Naive thymus-derived CD8-positive, alpha-beta T cell (primary cell): ENCODE measurements at places on chromosomes 1 and 21.

DNA sequence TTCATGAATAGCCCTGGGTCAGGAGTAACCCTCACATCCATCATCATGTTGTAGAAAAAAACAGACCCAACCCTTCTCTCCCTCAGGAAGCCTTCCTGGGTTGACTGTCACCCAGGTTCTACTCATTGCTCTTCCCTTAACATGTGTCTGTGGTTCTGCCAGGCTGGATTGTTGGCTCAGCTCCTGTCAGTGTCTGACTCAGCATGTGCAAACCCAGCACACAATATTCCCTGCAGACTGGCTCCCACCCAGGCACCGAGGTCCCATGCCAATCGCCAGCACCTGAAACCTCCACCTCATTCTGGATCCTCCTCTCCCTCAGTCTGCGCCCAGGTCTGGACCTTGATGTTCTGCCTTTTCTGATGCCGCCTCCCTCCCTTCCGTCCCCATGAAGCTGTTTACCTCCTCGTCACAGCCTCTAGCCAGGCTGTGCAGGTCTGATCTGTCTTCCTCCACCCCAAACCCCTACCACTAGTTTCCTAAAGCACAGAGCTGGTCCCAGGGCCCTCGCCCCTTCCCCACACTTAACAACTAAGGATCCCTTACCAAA lies 4.3 kb upstream of the S100A8 start:
- H3K27ac ChIP-seq: no peak overlapping the region
- no peak for DNase-seq
- H3K4me3 ChIP-seq: no peak overlapping the region
- H3K27me3 ChIP-seq: peaks cover 69% of the 10 kb centered on the region
- H3K4me1 ChIP-seq: no peaks in the 10 kb centered on the region

GRCh38 chr1:108601708-108602410 lies 42.0 kb downstream of the EEIG2 start:
- no peak for DNase-seq
- no peak overlapping the region for H3K4me3 ChIP-seq
- peaks cover 25% of the 10 kb centered on the region for H3K36me3 ChIP-seq
- no peak overlapping the region for H3K27ac ChIP-seq
- H3K4me1 ChIP-seq: no peaks in the 10 kb centered on the region

DNA sequence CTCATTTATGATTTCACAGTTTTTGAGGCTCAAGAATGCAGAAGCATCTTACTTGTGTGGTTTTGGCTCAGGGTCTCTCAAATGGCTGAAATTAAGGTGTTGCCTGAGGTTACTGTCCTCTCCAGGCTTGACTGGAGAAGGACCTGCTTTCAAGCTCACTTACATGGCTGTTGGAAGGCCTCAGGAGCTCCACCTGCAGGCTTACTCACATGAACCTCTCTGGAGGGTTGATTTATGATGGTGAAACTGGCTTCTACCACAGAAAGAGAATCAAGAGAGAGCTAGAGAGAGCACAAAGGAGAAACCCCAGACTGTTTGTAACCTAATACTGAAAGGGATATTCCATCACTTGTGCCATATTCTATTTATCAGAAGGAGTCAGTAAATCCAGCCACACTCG lies 6.2 kb upstream of the KCNK2 start:
- H3K36me3 ChIP-seq: no peaks in the 10 kb centered on the region
- H3K4me1 ChIP-seq: no peaks in the 10 kb centered on the region
- no peak overlapping the region for H3K4me3 ChIP-seq
- no peak for DNase-seq
- no peak overlapping the region for H3K27ac ChIP-seq

DNA sequence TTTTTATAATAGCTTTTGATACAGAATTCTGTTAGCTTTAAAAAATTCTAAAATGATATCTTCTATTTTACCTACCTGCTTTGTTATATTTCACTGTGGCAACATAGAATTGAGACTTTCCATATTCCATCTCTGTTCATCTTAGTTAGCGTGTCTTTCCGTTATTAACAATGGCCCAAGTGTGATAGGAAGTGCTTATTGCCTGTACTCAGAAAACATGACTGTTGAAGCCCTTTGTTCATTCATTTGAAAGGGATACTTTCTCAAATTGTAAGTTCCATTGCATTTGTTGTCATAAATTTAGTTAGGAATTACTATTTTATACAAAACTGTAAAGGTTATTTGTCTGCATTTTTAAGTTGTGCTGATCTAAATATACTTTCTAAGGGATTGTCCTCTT lies 73.1 kb downstream of the LAMC1 start:
- H3K27me3 ChIP-seq: peaks cover 1% of the 10 kb centered on the region
- H3K4me1 ChIP-seq: no peaks in the 10 kb centered on the region
- DNase-seq: no peak
- no peak overlapping the region for H3K27ac ChIP-seq
- no peak overlapping the region for H3K4me3 ChIP-seq
- no peaks in the 10 kb centered on the region for H3K36me3 ChIP-seq

DNA sequence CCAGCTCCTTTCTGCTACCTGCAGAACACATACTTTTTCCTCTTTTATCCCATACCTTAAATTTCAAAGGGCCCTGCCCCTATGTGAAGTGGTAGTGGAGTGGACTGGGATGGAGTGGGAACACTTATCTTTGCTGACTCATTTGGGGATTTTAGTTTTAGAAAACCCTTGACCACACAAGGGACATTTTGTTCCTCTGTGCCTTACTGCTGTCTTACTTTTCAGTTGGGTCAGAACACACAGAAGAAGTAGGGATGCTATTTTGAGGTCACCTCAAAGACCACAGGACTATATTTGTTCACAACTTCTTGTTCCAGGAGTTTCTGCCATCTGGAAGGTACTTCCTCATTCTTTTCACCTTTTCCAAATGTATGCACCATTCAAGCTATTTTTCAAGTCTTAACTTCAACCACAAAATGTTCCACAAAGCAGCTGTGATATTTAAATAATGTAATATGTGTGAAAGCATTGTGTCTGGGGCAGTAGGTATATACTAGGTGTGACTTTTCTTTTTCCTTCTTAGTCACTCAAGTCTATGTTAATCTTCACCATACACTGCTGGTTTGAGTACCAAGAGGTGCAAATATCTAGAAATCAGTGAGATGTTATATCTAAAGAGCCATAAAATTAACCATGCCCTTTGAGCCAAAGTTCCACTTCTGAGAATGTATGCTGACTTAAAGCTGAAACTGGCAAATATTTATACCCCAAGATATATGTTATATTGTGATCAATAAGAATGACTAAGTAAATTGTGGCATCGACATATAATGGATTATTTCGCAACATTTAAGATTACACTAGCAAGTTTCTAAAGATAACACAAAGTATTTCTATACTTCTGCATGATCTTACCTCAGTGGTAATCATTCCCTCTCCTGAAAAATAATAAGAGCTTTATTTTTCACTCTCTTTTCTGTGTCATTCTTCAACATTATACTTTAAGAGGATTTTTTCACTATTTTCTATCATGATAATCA lies 308.5 kb downstream of the MRPL39 start:
- H3K27me3 ChIP-seq: no peaks in the 10 kb centered on the region
- no peak overlapping the region for H3K4me3 ChIP-seq
- no peak overlapping the region for H3K27ac ChIP-seq
- no peaks in the 10 kb centered on the region for H3K4me1 ChIP-seq
- H3K36me3 ChIP-seq: no peaks in the 10 kb centered on the region
